Gastroesophageal sphincter (tissue), 4 donors: ENCODE measurements at places on chromosomes 5 and 9.
A peak's percentile ranks its signal among the peaks of the same experiment; 100 is the strongest.

DNA sequence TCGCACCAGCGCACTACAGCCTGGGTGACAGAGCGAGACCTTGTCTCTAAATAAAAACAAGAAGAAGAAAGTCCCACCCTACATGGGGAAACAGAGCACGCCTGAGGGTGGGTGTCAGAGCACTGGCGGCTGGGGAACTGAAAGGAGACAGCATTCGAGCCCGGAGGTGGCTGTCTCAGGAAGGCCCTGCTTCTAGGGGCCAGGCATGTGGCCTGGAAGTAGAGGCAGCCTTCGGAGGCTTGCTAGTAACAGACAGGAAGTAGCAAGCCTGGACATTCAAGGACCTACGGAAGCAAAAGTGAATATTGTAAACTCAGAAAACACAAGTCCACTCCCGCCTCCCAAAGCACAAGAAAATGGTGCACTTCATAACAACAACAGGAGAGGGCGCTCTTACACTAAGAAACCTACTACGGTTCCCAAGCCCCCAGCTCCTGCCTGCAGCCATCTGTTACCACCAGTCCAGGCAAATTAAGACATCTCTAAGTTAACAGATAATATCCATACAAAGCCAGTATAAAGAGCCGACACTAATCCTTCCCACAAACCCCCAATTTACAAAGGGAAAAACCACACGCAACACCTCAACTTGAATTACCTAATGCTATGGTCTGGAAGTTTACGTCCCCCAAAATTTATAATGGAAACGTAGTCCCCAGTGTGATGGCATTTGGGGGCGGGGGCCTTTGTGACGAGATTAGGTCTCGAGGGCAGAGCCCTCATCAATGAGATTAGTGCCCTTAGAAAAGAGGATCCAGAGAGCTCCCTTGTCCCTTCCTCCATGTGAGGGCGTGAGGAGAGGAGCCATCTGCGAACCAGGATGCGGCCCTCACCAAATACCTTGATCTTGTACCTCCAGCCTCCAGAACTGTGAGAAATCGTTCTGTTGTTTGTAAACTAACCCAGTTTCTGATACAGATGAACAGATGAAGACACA, 7.7 kb downstream of the RASGEF1C start:
- no peak for ATAC-seq

GRCh38 chr5:160507221-160507721, 85.6 kb downstream of the PTTG1 start:
- no peak for ATAC-seq

GRCh38 chr5:127673117-127673800, 24.4 kb downstream of the CTXN3 start:
- no peak for ATAC-seq

DNA sequence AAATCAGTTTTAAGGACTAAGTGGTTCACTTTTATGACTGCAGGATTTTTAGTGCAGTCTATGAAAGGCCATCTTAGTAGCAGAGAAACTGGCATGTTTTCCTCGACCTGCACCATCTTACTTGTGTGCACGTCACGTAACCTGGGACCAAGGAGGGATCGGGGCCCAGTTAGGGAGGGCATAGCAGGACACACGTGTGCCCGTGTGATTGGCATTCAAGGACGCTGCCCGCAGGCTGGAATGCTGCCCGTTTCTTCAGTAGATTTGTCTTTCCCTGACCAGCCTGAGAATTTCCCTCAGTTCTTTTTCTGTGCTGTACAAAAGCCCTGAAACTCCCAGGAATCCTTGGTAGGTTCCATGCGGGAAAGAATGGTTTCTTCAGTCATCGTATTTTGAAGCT, 196.3 kb downstream of the TRIO start:
- no peak for ATAC-seq

DNA sequence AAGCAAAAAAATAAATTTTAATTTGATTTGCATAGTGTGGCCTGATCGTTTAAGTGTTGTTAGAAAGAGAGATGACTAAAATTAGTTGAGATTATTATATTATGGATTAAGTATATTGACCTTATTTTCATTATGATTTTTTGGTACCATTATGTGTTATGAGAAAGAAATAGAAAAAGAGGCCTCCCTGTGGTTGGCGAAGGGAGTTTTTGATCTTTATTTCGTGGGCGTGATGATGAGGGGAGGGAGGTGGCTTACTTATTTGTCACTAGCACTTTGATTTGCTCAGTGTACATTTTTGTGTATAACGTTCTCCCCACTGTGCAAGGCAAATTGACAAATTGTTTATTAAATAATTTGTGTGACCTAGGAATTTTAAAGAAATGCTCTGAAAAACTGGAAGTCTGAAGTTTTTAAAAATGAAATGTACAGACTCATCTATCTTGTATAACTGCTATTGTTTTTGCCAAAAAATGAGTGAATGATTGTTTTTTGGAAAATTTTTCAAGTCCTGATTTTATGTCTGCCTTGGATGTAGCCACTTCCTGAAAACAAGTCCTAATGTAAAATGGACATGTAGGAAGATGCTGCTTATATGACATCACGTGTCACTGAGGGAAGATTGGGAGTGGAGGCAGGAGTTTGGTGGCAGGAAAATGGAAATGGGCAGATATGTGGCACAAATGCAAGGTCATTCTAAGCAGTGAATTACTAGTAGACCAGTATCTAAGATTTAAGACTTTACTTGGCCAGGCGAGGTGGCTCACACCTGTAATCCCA, 3.0 kb downstream of the DAPK1 start:
- no peak for ATAC-seq

- ATAC-seq = no peak
These were observed 32.2 kb upstream of the TGFBI start for GRCh38 chr5:135996611-135997010.

DNA sequence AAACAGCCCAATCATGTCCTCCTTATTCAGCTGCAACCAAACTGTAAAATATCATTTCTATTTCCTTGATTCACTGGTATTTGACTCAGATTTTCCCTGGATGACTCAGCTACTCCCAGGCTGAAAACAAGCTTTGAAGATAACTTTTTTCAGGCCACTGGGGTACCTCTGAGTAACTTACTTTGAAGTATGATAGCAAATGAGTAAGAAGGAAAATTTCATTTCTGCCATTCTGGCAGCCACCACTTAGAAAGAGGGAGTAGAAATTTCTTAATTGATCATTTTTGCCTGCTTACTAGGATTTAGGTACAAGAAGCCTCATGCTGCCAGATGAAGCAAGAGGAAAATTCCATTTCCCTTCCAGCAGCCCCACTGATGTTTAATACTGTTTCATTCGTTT, 247.4 kb downstream of the PRELID2 start:
- peak; percentile 39 for ATAC-seq

- no peak for ATAC-seq
These were observed 186.2 kb downstream of the SNX18 start for GRCh38 chr5:54703565-54704255.

DNA sequence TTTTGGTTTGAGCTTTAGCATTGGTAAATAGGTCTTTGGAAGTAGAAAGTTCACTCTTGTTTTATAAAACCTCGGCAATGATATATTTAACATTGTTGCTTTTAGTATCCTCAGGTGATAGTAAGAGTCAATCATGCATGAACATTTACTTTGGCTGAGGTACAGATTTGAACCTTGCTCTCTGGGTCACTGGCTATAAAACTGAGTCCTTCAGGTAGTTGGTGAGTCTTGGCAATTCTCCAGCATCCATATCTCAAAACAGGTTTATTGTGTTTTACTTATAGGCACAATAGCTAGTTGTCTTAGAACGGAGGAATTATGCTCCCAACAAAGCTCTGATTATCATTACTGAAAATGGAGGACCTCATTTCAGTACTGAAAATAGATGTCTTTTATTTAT, 75.1 kb downstream of the MAT2B start:
- ATAC-seq = no peak

- ATAC-seq = no peak
These were observed 391.9 kb upstream of the WWC1 start for GRCh38 chr5:167899490-167900070.

- ATAC-seq = peak; percentile 41
These were observed 216.5 kb downstream of the PDZD2 start for GRCh38 chr5:31855134-31856040.

DNA sequence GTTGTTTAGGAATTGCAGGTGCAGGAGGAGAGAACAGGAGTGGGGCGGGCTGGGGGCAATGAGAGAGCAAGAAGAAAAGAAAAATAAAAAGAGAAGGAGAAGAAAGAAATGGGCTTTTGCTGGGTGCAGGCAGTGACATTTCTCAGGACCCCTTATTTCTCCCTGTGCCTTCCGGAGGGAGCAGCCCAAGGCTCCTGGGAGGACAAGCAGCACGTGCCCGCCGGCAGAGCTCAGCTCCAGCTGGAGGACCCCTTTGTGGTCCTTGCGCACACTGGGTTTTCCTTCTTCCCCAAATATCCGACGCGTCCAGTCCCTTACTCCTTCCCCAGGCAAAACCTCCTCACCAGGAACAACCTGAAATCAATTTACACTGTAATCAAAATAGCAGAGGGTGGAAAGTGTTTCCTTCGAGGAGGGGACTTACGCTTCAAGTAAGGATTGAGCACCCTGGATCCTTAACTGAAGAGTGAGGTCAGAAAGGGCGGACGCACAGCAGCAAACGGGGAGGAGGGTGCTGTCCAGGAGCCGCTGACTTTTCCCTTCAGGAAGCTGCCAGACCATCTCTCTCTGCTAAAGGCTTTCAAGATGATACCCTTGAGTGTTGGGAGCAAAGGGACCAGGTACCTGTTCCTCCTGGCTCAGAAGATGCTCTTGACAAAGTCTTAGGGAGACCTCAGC, 2.1 kb downstream of the BTNL9 start:
- no peak for ATAC-seq

- ATAC-seq = no peak
These were observed 62.3 kb downstream of the LPAR1 start for GRCh38 chr9:110975969-110976368.

- no peak for ATAC-seq
These were observed 454.1 kb upstream of the NUDT12 start for GRCh38 chr5:104016646-104017045.

GRCh38 chr9:36935332-36935731, 98.7 kb downstream of the PAX5 start:
- ATAC-seq = no peak

GRCh38 chr9:33287087-33287490, 3.2 kb upstream of the NFX1 start:
- no peak for ATAC-seq

GRCh38 chr5:132363431-132364112, 5.9 kb upstream of the SLC22A5 start:
- peak; percentile 80 for ATAC-seq

DNA sequence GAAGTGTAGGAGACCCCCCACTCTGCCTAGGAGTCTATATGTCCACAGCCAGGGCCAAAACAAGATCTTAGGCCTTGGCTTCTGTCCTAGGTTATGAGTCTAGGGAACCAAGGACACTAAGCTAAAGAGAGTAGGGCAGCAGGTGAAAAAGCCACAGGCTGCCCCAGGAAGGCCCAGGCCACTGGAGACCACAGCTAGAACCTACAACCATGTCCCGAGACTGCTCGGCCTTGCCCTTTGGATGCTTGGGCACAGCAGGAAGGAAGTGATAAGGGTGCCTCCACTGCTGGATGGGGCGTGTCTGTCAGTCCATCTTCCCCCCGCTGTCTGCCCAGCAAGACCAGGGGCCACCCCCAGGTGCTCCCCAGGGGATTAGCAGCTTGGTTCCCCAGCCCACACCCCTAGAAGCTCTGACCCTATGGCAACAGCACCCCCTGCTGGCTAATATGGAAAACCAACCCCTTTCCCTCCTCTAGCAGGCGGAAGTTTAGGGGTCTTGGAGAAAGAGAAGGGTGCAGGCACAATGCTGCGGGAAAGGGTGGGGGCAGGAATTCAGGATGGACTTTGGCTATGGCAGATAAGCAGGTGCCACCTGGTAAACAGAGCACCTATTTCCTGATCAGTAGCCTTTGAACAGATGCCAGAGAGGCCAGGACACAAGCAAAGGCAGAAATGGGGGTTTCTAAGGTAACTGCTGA, 10.5 kb upstream of the IRF1 start:
- ATAC-seq = no peak

GRCh38 chr9:38171926-38172325, 102.9 kb upstream of the SHB start:
- ATAC-seq = no peak

- no peak for ATAC-seq
These were observed 4.0 kb downstream of the TOR4A start for GRCh38 chr9:137281345-137282116.

GRCh38 chr5:776862-777711, 7.4 kb downstream of the ZDHHC11B start:
- ATAC-seq = no peak

- no peak for ATAC-seq
These were observed 58.5 kb downstream of the CNTRL start for GRCh38 chr9:121133104-121133816.

DNA sequence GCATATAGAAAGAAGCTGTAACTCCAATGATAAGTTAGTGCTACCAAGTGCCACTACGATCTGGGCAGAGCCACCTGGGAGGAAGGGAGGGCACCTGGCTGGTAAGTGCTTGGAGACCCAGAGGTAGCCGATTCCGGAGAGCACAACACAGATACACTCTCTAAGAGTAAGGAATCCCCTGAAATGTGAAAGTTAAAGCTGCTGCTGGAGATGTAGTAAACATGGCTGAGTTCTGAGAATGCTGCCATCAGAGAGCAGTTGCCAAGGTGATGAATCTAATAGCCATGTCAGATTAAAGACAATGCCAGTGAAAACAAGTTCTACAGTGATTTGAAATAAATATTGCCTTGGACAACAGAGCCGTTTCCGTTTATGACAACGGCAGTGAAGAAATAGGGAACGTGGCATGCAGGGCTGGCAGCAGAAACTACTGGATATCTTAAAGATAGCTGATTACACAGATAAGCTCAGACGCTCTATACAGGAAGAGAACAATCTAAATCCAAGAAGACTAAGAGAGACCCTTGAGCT, 561.2 kb upstream of the C9orf72 start:
- ATAC-seq = no peak
